ENCODE measurements at places on chromosomes 1 and 21.

DNA sequence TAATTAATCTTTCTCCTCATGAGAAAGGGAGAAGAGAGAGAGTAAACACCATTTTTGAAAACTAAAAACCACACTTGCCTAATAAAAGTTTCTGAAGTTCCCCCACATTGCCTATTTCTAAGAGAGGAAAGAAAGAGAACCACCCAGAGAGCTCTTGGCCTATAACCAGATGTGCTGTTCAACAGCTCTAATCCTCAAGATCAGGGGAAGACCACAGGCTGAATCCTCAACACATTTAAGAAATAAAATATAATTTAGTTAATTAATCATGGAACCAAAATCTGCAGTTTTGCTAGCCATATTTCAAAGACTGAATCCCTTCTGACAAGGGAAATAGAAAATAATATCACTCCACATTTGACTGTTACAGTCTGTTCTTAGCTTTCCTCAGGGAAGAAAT, 11.9 kb downstream of the PRRX1 start:
- DNase-seq = no peak

DNA sequence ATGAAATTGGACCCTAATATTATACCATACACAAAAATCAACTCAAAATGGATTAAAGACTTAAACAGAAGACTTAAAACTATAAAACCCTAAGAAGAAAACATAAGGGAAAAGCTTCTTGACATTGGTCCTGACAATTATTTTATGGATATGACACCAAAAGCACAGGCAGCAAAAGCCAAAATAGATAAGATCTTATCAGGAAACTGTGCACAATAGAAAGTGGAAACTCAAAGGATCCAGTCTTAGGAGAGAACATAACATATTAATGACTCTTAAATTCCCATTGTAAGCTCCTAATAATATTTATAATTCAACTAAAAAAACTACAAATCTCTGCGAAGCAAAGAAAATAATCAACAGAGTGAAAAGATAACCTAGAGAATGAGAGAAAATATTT, 39.8 kb downstream of the RGS13 start:
- DNase-seq = no peak

- no peak for DNase-seq
Observed at GRCh38 chr1:7313826-7314225, 457.3 kb upstream of the VAMP3 start.

DNA sequence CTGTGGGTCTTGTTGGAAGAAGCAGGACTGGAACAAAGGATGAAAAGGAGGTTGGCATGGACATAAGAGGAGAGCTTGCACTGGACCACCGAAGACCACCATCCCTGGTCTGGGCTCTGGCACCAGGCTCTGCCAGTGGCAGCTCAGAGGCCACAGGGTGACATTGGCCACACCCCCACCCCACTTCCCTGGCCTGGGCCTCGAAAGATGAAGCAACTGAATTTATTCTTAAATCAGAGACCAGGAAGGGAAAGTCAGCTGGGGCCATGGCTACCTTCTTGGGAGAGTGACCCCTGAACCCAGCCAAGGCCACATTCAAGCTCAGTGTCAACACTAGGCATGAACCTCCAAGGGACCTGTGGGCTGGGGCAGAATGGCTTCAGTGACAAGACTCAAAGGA, 4.0 kb downstream of the KLHDC7A start:
- peak; percentile 55 for DNase-seq

- DNase-seq = peak; percentile 36
Observed at GRCh38 chr1:14486401-14487201, 111.9 kb upstream of the KAZN start.

GRCh38 chr21:26833460-26833939, 11.7 kb downstream of the ADAMTS1 start:
- no peak for DNase-seq

DNA sequence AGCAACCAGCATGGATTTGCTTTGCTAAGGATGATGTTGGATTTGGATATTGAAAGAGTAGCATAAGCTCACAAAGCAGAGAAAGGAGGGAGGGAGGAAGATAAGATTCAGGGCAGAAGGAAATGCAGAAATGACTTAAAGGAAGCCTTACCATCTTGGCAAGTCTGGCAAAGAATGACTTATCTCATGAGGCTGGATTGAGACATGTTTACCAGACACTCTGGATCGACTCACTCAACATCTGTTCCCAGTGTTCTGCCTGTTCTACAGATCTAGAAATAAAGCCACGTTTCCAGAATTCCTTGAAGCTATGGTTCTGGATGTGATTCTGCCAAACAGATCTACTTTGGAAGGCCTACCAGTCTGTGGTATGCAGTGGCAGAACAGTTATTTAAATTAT, 38.8 kb upstream of the CTBS start:
- no peak for DNase-seq

GRCh38 chr1:207631137-207631536, 13.8 kb upstream of the CR1L start:
- DNase-seq = no peak

GRCh38 chr21:42670884-42671283, 17.5 kb downstream of the PDE9A start:
- no peak for DNase-seq

GRCh38 chr1:226981386-226981817, 41.3 kb downstream of the COQ8A start:
- peak; percentile 59 for DNase-seq

DNA sequence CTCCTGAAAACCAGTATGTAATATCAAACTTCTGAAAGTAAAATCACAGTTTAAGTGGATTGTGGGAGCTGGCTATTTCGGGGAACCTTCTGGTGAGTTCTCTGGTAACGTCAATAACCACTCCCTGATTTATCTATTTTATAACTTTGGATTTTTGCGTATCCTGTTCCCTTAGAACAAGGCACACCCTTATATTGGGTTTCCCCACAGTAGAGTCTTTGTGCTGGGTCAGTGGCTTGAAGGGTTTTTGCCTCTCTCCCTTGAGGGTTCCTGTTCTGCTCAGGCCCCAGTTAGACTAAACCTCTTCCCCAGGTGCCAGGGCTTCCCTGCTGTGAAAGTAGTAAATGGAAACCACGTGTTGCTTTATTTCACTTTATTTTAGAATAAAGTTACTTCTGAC, 21.3 kb downstream of the CCN1 start:
- DNase-seq = no peak

DNA sequence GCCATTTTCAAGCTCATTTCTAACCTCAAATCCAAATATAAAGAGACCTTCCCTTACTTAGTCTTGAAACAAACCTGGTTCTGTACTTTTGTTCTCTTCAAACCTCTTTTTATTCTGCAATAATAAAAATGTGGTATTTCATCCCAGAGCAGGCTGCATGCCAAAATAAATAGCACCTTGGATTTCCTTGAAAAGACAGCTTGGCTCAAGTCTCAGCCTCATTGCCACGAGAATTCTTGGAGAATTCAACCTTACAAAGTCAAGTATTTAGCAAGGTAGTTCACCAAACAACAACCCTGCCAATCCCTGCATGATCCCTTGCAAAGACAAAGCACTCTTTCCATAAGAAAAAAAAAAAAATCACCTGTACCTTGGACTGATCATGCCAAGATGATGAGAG, 33.8 kb downstream of the KANK4 start:
- DNase-seq = no peak

- no peak for DNase-seq
Observed at GRCh38 chr1:227401562-227402342, 83.5 kb upstream of the CDC42BPA start.

DNA sequence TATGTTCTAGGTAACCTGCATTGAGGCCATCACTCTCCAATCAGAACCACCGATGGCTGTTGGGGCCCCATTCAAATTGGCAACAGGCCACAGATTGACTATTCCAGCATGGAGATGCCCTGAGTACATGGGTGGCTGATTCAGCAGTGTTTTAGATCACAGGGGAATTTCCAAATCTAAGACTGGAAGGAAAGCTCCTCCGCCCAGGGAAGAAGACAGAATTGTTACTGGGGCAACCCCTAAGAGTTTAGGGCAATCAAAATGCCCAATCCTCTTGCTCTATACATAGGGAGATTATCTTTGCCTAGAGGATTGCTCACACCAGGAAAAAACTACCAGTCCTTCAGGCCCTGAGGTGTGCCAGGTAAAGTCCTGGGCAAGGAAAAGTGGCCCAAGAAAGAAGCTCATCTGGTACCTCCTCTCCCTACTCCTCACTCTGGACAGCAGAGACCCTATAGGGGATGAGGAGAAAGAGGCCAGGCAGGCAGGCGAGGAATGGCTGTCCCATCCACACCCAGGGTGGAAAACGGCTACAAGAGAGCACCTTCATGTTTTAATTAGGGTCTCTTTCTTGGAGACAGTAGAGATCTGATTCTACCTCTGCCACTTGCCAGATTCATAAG, 5.8 kb downstream of the S100A8 start:
- DNase-seq = no peak

DNA sequence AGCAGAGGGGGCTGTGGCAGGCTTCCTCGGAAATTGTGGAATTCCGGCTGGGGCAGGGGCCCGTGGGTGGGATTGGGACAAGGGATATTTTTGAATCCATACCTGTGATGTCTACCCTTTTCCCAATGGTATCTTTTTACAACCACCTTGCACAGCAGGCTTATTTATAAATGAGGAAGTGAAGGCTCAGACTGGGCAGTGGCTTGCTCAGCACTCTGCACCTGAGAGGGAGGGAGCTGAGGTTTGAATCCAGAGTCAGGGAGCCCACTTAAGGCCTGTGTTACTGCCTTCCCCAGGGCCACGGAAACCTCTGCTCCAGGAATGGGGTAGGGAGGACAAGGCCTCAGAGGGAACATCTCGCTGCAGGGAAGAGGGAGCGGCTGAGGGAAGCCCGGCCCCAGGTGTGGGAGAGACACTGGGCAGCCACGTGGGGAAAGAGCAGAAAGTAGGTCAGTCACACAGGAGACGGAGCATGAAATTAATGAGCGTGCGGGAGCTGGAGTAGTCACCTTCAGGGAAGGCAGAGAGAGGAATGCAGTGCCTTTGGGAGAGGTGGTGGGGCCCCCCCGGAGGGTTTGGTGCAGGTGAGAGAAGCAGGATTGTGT, 35.4 kb upstream of the SCMH1 start:
- peak; percentile 54 for DNase-seq

DNA sequence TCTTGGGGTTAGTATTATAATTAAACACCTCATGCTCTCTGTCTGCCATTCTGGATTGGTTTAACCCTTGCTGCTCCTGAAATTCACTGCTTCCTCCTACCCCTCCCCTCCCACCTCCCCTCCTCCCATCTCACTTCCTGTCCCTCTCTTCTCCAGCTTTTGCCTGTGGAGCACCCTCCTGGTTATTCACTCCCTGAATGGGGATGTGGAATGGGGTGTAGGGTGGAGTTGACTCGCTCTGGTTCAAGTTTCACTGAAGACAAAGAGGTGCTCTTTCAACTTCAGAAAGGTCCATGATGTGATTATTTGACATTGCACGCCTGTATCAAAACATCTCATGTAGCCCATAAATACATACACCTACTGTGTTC, 160.5 kb downstream of the PLXNA2 start:
- no peak for DNase-seq

DNA sequence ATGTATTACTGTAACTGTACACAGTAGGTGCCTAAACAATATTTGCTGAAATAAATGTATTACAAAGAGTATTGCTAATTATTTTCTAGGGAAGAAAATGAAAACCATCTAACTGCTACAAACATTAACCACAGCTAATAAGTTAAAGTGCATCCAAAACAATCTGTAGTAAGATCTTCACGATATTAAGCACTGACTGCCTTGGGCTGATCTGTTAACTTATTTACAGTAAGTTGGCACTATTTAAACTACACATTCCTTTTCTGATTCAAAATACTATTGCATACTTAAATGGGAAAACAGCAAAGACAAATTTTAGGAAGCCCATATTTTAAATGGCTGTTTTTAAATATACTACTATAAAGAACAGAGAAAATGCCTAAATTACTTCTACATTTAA, 4.5 kb downstream of the EYA3 start:
- DNase-seq = no peak

DNA sequence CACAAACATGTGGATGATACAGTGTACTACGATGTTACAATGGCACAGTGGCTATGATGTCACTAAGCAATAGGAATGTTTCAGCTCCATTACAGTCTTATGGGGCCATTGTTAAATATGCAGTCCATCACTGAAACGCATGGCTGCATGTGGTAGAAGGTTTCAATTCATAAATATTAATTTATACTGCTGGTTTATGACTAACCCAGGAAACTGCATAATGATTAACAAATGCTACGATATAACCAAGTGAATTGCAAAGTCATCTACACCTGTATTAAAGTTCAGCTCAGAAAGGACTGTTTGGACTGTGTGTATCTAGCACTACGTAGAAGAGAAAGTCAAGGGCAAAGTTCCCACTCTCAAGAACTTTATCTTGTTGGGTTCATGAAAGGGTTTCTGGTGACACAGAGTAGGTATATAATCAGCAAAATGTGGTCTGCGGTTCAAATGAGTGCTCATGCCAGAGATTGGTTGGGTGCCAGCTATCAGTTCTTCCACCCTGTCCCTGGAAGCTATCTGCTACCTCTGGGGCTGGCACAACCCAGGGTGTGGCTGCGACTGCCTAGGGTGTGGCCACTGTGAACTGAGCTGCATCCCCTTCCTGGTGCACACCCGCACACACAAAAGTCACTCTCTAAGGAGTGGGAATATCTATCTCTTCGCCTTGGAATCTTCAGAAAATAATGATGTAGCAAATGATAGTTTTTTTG, 14.8 kb downstream of the MGST3 start:
- no peak for DNase-seq

DNA sequence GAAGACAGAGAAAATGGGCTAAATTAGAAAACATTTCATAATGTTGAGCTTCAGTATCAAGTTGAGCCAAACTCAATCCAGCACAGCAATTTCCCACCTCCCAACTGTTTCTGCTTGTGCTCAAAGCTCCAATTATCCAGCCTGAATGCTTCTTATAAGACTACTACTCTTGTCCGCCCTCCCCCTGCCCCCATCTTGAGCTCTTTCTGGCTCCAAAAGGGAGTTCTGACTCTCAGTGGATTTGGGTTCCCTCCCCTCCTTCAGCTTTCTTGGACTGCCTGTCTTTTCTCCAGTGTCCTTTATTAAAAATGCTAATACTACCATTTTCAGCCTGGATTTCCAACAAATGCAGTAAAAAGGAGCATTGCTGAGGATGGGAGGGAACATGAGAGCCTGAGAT, 174.8 kb downstream of the ASTN1 start:
- no peak for DNase-seq

DNA sequence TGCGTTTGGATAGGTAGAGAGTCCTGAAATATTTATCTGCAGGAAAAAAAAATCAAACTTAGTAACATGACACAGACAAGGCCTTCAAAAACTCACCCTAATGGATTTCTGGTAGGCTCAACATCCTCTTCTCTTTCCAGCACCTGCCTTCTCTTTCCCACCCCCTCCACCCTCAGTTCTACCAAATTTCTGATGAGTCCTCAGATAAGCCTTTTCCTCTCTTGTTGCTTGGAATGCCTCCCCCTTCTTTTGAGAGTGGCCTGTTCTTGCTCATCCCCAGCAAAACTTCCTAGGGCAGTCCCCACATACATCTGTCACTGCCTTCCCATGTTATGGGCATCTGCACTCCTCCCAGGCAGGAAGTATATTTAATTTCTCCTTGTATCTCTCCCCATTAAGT, 7.6 kb upstream of the LBR start:
- no peak for DNase-seq

GRCh38 chr21:42833439-42833815, 45.9 kb downstream of the WDR4 start:
- peak; percentile 25 for DNase-seq

- DNase-seq = no peak
Observed at GRCh38 chr1:193589597-193590040, 403.2 kb upstream of the B3GALT2 start.

All from left forelimb (tissue), 1 donor.